ENCODE measurements at places on chromosomes 4 and X. TPM values are rescaled to one million over a fixed set of nuclear protein-coding genes. Genes with fewer than 3 reads are reported as not detected.

DNA sequence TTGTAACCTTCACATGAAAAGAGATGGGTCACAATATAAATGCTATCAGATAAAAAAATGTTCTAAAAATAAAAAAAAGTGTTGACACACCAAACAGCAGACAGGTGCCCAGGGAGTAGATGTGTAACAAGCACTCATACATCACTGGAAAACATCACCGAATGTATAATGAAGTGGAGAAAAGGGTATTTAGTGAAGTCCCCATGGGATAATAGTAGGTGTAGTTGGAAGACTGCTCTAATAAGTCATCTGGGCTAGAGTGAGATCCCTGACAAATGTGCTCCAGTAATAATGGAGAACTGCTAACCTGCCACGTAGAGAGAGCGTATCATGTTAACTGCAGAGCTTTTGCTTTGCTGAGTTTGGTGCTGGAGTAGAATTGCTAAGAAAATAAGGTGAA, 152.0 kb downstream of the GRIA2 start:
- DNase-seq: no peak

DNA sequence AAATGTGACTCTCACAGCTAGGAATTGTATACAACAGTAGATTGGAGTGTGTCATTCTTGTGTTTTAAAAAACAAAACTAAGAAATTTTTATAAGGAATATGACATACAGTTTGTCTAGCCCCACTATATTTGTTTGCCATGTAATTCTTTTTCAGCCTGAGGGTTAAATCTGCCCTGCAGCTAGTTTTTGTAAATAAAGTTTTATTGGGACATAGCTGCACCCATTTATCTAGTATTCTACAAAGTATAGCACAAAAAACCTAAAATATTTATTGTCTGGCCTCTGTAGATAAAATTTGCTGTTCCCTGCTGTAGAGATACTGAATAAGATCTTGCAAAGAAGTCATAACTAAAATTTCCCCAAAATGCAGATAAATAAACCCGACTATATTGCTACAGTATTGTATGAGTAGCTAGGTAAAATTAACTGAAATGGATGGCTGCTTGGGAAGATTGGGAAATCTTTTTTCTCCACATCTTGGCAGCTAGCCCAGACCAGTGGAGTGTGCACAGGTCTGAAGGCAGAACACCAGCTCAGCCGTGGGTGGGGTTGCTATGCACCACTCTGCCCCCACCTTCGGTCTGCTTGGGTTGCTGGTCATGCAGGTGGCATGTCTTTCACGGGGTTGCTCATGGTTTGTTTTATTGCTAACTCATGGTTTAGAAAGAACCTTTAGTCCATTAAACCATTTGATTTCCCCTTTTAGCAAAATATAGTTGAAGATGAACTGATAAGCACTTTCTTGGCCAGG, 127.9 kb downstream of the KLHL8 start:
- DNase-seq: no peak

- DNase-seq: no peak
Measured at GRCh38 chrX:136623396-136623795, 24.6 kb upstream of the CD40LG start.

DNA sequence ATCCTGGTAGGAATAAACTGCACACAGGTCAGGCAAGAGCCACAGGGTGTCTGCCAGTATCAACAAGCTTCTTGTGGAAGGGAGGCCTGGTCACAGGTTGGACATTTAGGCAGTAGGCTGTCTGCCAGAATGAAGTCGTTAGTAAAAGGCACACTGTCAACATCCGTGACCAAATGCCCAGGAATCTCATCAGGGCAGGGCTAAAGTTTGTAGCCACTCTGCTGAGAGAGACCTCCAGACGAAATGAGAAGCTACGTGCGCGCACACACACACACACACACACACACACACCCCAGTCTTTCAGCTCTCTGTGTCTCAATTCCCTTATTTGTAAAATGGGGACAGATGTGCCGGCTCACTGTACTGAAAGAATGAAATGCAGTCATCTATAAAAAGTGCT, 408.7 kb upstream of the ZFP42 start:
- DNase-seq: no peak

DNA sequence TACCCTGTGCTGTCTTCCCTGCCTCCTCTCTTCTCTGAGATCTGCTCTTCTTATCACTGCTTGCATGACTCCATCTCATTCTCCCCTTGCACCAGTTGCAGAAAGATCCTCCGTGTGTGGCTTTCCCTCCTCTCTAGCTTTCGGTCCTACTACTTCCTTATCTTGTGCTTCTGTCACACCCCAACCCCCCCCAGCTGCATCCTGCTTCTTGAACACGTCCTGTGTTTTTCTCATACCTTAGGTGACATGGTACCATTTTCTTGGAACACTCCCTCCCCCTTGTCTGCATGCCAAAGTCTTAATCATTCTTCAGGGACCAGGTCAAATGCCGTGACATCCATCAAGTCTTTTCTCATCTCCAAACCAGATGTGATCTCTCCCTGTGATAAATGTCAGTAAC, 46.4 kb downstream of the FHL1 start:
- DNase-seq: peak; percentile 12

GRCh38 chr4:157165935-157166610, 54.5 kb upstream of the GRIA2 start:
- no peak for DNase-seq

GRCh38 chrX:118637997-118638396, 89.4 kb upstream of the IL13RA1 start:
- DNase-seq: no peak

GRCh38 chr4:156608651-156609050, 362.9 kb downstream of the PDGFC start:
- DNase-seq: no peak

DNA sequence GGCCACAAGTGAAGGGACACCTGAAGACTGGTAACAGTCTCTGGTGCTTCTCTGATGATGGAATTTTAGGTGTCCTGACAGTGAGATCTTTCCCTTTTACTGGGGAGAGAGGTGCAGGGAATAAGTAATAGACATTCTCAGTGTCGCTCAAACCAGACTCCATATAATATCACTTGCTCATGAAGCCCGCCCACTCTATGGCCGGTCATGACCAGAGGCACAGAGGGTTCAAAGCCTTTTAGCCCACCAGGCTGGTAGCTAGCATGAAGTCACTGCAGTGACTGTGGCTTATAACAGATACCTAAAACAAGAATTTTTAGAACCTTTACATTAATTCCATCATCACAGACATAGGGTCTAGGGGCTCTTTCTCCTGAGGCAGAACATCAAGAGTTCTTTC, 2.9 kb downstream of the CD40LG start:
- no peak for DNase-seq

MAP7D2 gene
- total RNA-seq: 0.09 TPM

Measured in natural killer cell (primary cell).